ENCODE measurements at places on chromosomes 4 and X.

GRCh38 chr4:20362148-20362547 lies 110.4 kb downstream of the SLIT2 start:
- DNase-seq: no peak

- DNase-seq: no peak
Measured at GRCh38 chrX:50067435-50068284, 133.1 kb downstream of the AKAP4 start.

GRCh38 chr4:131426023-131426758 lies 1722.9 kb upstream of the PCDH10 start:
- DNase-seq: no peak

DNA sequence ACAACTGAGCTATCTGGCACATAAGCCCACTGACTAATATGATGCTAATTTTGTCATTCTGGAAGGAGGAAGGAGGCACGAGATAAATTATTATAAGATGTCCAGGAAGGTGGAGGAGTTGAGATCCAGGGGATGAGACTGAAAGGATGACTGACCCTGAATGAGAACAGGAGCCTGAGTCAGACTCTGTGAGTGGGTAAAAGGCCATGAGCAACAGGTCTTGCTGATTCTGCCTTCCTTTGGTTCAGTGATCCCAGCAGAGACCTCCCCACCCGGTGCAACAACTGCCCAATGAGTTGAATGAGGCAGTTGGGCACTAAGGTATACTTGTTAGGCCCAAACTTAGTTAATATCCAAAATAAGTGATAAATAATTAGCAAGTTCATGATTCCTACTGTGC lies 238.1 kb upstream of the GPC4 start:
- no peak for DNase-seq

- DNase-seq: no peak
Measured at GRCh38 chr4:96755569-96756484, 915.9 kb downstream of the PDHA2 start.

DNA sequence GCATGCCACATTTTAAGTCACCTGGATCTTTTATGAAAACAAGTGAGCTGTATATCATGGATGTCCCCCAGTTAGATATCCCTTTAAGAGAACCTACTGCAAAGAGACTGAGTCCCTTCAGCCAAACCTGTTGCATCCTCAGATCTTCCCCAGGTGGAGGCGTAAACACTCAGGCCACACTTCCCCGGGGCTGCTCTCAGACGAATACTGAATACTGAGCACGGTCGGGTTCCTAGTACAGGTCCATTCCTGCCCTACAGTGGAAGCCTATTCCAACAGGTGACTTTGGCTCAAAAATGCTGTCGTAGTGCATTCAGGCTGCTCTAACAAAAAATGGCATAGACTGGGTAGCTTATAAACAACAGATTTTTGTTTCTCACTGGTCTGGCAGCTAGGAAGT lies 320.2 kb upstream of the CLNK start:
- DNase-seq: no peak

DNA sequence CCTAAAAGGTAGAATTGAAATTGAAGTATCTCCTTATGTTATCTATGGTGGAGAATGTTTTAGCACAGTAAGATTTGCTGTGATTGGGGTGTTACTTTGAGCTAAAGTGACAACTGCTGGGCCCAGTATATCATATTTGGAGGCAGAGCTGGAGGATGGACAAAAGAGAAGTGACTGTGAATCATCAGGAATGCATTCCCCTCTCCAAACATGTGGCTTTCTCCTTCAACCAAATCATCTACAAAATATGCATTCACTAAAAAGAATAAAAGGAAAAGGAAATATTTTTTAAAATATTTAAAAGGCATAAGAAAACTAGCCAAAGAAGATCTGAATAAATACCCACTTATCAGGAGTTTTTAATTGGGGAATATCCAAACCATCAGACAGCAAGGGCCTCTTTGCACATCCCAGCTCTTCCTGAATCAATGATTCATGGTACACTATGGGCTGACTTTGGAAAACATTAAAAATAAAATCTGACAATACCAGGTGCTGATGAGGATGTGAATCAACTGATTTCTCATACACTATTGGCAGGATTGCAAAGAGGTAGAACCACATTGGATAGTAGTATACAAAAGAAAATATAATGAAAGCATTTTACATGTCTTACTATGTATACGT lies 671.7 kb upstream of the NR3C2 start:
- DNase-seq: no peak

- no peak for DNase-seq
Measured at GRCh38 chr4:13642170-13642950, 14.8 kb upstream of the BOD1L1 start.

DNA sequence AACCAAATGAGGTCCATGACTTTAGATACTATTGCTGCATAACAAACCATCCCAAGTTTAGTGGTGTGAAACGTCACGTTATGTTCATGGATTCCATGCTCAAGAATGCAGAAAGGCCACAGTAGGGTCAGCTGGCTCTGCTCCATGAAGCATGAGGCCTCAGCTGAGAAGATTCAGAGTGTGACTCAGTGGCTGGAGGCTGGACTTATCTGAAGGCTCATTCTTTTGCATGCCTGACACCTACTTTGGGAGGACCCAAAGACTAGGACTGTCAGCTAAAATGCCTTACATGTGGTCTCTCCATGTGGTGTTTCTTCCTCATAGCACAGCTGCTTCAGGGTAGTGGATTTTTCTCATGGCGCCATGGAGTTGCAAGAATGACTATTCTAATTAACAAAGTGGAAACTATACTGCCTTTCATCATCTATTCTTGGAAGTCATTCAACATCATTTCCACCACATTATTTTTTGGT lies 11.5 kb upstream of the CCDC149 start:
- no peak for DNase-seq

DNA sequence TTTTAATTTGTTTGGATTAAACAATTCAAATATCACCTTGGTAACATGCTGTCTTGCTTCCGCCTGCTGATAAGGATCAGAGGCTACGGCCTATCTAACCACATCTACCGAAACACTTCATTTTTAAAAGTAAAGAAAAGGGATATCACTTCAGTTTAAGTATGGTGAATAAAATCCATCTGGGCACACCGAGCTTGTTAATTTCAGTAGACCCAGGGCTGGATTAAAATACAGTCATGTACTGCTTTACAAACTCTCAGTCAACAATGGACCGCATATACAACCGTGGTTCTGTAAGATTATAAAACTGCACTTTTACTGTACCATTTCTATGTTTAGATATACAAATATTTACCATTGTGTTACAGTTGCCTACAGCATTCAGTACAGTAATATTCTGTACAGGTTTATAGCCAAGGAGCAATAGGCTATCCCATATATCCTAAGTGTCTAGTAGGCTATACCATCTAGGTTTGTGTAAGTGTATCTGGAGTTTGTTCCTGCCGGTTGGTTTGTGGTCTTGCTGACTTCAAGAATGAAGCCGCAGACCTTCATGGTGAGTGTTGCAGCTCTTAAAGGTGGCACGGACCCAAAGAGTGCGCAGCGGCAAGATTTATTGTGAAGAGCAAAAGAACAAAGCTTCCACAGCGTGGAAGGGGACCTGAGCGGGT lies 40.0 kb downstream of the SEPTIN11 start:
- peak; percentile 26 for DNase-seq

- no peak for DNase-seq
Measured at GRCh38 chr4:64417974-64418373, 8.7 kb upstream of the TECRL start.

GRCh38 chr4:26670903-26671537 lies 87.1 kb downstream of the TBC1D19 start:
- no peak for DNase-seq

DNA sequence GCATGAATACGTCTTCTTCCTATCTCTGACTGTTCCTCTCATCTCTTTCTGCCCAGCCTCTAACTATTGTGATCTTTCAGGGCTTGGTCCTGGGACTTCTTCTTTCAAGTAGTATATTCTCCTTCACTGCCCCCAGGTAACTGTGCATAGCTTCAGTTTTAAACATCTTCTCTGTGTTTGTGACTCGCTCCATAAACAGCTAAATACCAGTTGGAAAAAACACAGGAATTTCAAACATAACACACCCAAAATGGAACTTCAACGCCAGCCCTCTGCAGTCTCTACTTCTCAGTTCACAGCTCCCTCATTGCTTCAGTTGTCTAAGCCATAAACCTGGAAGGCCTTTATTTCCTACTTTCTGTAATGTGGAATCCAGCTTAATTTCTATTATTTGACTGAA lies 16.6 kb downstream of the TRIML2 start:
- DNase-seq: no peak

DNA sequence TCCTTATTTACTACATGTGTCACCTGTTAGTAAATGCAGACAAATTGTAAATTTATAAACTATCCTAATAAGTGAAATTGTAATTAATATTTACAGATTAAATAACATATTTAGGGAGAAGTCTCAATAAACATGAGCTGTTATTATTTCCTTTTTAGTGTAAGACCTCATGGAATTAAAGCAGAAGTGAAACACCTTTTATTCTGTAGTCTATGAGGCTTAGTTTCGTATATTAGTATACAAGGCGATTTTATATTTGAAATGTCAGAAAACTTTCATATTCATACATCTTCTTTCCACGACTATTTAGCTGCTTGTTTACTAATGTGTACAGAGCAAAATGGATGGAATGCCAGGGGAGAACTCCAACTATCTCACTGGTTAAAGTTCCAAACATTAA lies 414.4 kb downstream of the ARHGAP24 start:
- DNase-seq: no peak

DNA sequence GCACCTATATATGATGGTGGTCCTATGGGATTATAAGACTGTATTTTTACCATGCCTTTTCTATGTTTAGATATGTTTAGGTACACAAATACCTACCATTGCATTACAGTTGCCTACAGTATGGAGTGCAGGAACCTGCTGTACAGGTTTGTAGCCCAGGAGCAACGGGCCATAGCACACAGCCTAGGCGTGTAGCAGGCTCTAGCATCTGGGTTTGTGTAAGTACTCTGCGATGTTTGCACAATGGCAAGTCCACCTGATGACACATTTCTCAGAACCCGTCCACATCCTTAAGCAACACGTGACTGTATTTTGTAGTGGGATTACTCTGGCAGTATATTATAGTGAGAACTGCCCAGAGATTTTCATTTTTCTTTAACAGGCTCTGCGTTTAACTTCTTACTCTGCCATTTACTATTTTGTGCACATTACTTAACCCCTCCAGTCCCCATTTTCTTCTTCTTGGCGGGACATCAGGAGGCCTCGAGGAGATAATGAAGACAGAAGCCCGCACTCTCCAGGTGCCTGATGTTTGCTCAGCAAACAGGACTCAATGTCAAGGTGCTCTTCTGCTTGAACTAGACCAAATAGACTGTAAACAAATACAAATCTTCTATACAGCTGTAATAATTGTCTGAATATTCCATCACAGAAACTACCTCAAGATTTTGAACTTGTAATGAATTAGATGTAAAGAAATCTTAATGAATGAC lies 102.0 kb upstream of the PDLIM3 start:
- no peak for DNase-seq

GRCh38 chrX:134537179-134537955 lies 77.4 kb downstream of the HPRT1 start:
- DNase-seq: no peak

DNA sequence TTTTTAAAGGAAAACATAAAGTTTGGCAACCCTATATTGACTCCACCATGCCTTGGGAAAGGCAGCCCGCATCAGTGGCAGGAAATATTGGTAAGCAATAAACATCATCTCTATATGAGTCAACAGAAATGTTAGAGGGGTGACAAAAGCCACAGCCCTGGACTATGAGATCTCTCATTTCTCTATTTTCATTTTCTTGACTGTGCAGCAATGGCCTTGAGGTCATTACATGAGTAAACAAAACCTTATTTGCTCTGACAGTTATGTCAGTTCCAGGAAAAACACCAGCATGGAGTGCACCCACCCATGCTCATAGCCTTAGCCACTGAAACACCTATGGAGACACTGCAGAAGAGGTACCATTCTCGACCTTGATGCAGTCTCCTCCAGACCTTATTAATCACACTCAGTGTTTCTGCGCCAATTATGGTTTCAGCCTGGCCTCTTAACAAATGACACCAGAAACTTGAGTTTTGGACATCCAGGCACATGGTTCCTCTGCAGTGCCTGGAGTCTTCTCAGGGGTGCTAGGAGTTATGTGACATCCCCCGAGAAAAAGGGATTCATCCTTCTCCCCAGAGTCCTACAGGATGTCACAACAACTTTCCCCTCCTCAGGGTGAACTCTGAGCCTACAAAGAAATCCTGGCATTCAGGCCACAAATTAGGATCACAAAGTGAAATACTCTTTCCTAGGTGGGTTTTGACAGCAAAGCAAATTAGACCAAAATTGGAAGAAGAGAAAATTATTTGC lies 16.0 kb upstream of the HPGD start:
- no peak for DNase-seq

DNA sequence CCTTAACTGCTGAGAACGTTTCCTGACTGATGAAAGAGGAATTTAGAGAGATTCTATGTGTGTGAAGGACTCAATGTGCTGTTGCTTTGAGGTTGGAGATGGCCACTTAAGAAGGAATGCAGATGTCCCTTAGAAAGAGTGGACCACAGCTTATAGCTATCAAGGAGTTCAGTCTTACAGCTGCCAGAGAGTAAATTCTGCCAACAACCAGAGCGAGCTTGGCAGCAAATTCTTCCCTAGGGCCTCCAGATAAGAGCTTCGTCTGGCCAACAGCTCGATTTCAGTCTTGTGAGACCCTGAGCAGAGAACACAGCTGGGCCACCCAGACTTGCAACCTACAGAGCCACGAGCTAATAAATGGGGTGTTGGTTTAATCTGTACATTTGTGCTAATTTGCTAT lies 21.8 kb downstream of the MID1 start:
- DNase-seq: no peak

- DNase-seq: no peak
Measured at GRCh38 chr4:7771056-7771455, 168.6 kb downstream of the AFAP1 start.

DNA sequence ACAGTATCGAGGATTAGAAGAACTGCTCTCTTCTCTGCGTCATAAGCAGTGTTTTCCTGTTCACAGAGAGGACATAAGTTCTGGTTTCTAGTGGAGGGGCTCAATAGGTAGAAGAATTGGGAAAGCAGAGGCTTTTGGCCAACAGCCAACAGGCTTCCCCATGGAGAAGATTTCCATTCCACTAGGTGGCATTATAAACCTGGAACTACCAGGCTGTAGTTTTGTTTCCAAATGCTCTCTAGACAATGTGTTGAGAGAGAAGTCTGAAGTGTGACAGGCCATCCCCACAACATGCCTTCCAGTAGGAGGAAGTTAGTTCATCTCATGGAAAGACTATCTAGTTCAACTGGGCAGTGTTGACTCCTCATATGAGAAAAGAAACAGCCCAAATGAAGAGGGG lies 63.8 kb upstream of the ANXA10 start:
- no peak for DNase-seq

- no peak for DNase-seq
Measured at GRCh38 chrX:103797691-103798090, 21.1 kb downstream of the PLP1 start.
